OCI-LY7 (cell line): ENCODE measurements at places on chromosomes 1 and 21.

DNA sequence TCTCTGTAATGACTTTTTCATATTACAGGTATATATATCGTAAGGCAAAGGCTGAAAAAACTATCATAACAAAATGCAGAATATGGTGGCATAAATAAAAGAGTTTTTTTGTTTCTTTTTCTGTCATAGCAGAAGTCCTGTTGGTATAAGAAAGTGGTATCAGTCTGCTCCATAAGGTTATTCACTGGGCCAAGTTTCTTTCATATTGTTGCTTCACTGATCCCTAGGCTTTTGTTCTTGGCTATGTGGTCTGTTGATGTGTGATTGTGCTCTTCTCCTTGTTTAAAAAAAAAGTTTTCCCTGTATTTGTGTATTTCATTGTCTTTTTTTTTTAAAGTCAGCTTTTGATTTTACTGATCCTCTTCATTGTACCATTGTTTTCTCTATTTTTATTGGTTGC, 26.0 kb downstream of the PTBP2 start:
- no peak for DNase-seq

- DNase-seq, result no peak
These were observed 17.6 kb downstream of the RABIF start for GRCh38 chr1:202871367-202871766.

GRCh38 chr1:208803011-208803811, 559.0 kb upstream of the PLXNA2 start:
- DNase-seq, result no peak

DNA sequence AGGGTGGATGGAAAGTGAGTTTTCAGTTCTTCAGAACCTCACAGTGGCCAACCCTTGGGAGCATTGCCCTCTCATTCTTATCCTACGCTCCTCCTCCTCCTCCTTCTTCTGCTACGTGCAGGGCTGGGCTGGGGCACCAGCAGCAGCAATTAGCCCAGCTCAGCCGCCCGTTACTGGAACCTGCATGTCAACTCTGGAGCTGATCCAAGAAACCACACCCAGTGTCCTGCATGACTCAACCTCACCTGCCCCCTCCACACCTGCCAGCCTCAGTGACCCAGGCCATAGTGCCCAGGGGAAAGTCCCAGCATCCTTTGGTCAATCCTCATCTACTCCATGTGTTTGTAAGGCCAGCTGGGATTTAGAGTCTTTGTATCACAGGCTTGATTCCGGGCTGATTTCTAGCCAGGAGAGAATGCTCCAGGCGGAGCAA, 12.6 kb downstream of the ELF3 start:
- no peak for DNase-seq

DNA sequence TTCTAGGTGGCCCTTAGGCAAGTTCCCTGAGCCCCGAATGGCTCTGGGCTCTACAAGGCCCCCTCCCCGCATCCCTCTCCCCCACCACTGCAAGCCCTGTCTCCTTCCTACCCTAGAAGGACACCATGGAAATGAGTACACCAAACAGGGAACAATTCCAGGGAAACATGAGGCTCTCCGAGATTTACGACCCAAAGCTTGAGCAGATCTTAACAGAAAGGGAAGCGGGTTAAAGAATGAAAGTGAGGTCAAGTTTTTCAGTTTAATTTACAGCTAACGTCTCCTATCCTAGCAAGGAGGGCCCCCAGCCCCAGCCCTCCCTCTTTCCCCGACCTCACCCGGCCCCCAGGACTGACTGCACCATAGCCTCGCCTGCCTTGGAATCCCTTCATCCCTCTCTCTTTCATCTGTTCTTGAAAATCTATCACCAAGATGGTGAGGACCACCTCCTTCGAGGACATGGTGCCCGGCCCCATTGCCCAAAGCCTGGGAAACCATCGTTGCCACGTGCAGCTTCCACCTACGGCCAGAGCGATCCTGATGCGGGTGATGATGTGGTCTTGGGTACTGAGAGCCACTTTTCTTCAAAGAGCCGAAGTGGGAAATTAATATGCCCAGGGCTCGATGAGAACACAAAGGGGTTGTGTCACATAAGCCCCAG, 30.5 kb downstream of the SIM2 start:
- DNase-seq, result no peak

GRCh38 chr1:219772265-219773036, 155.9 kb downstream of the SLC30A10 start:
- DNase-seq, result no peak

DNA sequence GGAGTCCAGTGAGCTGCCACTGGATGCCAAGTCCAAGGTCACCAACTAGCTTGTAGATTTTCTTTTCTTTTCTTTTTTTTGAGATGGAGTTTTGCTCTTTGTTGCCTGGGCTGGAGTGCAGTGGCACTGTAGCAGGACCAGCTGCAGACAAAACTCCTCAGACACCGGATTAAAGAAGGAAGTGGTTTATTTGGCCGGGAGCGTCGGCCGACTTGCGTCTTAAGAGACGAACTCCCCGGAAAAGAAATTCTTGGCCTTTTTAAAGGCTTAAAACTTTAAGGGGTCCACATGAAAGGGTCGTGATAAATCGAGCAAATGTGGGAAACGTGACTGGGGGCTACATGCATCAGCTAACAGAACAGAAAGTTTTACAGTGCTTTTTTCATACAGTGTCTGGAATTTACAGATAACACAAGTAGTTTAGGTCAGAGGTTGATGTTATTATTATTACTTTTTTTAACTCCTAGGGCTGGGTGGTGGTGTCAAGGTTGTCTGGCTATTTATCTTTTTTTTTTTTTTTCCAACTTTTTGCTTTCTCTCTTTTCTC, 36.4 kb upstream of the CFAP126 start:
- DNase-seq, result no peak

DNA sequence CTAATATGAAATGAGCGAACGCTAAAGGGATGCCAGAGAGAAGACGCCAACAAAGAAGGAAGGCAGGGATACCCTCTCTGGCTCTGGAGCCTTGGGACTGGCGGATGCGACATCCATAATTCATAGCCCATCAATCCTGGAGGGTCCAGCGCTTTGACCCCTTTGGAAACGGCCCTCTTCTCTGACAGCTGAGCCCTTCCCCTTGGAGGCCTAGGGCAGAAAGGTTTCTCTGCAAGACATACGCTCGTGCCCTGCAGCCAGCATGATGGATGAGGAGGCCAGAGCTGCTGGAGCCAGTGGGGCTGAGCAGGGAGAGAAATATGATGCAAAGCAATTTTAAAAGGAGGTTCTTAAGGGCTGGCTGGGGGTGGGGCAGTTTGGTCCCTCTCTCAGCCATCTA, 22.2 kb downstream of the OPTC start:
- no peak for DNase-seq

DNA sequence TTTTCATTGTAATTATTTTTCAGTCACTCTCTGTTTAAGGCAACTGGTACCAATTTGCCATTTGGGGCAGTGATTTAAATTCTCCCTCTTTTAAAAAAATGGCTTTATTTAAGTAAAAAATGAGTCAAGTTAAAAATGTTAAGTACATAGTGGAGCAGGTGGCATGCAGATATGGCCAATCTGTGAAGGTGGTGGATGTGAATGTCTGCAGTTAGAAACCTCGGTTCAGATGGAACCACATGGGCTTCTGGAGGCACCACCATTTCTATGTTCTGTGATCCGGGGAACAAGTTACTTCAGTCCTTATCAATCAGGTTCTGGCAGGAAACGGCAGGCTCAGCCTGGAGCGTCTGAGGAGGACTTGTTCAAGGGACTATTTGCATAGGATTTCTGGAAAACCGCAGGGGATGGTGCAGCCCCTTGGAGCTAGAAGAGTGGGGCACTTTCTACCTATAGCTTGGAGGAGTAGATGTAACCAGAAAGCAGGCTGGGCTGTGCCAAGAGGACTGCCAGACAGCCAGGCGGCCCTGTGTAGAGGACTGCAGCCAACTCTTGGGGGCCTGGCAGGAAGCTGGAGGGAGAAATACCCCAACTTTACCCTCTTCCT, 12.3 kb downstream of the IGSF21 start:
- no peak for DNase-seq

DNA sequence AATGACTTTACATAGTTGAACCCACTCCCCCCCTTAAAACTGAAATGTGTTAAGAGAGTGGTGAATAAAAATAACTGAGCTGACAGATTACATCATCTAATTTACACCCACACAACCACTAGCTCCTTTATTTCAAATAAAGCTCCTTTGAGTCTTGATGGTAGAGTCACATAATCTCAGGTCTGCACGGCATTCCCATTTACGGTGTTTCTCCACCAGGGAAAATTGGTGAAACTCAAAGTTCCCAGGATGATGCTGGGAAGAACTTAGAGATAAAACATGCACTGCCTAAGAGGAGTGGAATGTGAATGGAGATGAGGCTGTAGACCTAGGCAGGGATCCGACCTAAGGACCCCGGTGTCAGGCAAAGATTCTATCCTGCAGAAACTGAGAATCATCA, 727.8 kb upstream of the ADAMTS5 start:
- no peak for DNase-seq

DNA sequence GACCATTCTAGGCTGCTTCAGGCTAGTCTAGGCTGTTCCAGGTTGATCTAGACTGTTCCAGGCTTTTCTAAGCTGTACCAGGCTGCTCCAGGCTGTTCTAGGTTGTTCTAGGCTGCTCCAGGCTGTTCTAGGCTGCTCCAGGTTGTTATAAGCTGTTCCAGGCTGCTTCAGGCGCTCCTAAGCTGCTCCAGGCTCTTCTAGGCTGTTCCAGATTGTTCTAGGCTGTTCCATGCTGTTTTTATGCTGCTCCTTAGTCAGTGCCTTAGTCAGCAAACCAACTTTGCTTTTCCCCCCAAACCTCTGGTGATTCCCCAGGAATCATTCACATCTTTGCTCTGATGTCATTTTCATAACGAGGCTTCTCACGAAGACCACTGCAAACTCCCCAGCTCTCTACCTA, 171.4 kb upstream of the GALNT2 start:
- no peak for DNase-seq

DNA sequence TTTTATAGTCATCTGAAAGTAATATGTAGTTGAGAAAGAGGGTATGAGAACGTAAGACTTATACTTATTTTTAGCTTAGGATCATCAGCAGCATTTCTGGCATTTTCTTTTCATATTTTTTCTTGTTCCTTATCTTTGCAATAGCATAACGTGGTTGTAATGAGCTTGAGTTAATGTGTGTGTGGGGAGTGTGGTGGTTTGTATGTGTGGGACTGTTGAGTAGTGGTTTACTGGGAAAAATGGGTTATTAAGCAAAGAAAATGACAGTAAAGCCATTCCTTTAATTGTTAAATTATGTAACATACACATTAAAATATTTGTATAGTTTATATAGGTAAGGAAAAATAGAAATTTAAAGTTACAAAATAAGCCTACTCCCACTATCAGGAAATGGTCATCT, 15.2 kb downstream of the PIP5K1A start:
- no peak for DNase-seq

GRCh38 chr21:35663856-35664606, 396.3 kb downstream of the SETD4 start:
- DNase-seq, result no peak

DNA sequence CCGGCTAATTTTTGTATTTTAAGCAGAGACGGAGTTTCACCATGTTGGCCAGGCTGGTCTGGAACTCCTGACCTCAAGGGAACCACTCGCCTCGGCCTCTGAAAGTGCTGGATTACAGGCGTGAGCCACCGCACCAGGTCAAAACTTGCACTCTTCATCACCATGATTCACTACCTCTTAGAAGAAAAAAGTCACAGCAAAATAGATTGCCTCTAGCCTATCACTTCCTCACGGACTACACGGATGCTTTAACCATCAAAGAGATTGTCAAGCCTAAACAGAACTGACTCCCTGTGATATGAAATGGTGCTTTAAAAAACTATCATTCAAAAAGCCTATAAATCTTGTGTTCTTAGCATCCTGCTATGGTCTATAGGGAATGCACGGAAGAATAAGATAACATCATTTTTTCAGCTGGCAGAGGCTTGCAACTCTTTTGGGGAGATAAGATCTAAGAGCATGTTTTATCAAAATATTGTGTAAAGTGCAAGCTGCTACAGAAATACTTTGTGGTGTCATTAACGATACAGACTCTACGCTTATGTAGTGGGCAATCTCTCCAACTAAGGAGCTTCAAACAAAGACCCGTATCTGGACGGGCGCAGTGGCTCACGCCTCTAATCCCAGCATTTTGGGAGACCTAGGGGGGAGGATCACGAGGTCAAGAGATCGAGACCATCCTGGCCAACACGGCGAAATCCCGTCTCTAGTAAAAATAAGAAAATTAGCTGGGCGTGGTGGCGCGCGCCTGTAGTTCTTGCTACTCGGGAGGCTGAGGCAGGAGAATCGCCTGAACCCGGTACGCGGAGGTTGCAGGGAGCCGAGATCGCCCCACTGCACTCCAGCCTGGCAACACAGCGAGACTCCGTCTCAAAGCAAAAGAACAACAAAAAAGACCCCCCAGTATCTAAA, 966 bp downstream of the TFB2M start:
- DNase-seq, result no peak

DNA sequence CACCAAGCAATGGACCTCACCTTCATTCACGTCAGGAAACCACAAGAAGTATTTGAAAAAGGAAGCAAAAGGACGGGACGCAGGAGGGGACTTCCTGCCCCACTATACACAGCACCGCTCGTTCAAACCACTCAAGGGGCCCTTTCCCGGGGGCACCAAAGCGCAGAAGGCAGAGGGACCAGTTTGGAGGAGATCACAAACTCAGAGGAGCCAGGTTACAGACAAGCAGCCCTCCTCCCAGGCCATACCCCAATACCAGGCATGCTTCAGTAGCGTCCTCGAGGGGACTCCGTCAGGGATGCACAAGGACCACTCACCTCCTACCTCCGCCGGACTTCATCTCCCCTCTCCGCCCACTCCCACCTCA, 685 bp downstream of the CRTC2 start:
- DNase-seq, result peak; percentile 62

DNA sequence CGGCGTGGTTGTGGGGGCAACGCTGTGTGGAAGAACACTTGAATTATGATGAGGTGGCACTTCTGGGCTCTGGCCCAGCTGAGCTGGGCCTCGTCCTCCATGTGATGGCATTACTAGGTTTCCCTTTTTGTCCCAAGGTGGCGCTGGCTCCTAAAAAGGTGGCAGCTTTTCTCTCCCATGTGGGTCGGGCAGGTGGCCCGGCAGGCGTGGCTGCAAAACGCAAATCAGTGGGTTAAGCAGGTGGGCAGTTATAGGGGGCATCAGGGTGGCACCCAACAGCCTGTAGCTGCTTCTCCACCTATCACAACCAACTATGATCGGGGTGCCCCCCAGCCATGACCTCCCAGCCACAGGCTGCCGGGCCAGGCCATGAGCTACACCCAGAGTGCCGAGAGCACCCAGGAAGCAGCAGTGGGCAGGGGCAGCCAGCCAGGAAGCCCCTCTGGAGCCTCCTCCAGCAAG, 59.6 kb downstream of the KCNAB2 start:
- DNase-seq, result peak; percentile 16

GRCh38 chr1:30742300-30742962, 15.1 kb downstream of the LAPTM5 start:
- no peak for DNase-seq

GRCh38 chr1:31064718-31065309, 703 bp downstream of the PUM1 start:
- DNase-seq, result peak; percentile 60

- no peak for DNase-seq
These were observed 118.9 kb upstream of the COL6A1 start for GRCh38 chr21:45862543-45863207.
